ENCODE measurements at places on chromosomes 13 and 19.

GRCh38 chr13:38528986-38529385 lies 157.9 kb upstream of the FREM2 start:
- no peak for DNase-seq

GRCh38 chr13:114219392-114219791 lies 15.3 kb upstream of the CDC16 start:
- DNase-seq = no peak

DNA sequence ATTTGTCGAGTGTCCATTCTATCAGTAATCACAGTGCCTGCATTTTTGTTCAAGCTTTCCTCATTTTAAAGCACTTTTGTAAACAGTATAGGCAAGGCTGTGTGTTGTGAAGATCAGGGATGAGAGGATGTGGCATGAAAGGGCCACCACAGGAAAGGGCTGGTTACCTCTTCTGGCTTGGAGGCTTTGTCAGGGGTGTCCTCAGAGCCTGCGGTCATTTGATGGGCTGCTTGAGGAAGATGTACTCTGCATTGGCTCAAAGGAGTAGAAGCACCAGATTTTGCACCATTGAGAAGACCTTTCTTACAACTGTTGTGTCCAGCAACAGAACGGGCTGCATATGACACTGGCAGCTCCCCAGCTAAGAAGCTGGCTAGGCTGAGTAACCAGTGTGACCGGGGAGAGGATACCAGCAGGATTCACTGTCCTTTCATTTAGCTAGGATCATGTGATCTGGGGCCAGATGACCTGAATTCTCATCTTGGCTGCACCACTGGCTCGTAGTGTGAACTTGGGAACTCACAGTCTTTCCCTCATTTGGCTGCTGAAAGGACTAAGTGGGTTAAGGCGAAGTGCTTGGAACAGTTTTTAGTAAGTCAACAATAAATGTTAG lies 380.2 kb downstream of the FGF9 start:
- DNase-seq = no peak

GRCh38 chr13:77351315-77351714 lies 24.4 kb upstream of the MYCBP2 start:
- DNase-seq = no peak

DNA sequence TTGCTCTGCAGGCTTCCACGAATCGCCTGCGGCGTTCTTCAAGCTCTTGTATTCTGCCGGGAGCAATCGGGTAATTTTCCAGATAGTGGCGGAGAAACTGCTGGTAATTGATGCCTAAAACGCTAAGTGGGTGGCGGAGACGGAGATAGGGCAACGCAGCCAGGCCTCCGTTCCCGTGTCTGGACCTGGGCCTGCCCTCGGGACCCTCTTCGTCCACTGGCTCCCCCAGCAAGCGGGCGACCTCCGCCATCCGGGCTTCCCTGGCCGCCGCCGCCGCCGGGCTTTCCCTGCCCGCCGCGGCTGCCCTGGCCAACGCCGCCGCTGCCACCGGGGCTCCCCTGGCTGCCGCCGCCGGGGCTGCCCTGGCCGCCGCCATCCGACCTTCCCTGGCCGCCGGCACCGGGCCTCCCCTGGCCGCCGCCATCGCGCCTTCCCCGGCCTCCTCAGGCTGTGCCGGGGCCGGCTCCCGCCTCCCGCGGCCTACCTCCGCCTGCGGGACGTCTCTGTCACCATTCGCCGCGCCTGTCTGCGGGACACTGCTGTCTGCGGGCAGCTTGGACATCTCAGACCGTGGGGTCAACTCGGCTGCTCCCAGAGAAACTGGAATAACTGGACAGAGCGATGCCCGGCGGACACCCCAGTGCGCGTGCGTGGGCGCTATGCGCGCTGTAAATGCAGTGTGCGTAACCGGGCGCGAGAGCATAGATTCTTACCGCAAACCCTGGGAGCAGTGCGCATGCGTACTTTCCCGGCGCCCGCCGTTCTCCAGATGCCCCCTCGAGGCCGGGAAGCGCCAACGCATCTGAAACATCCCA lies at the start of gene EID2:
TSS of gene EID2 (minus strand) at position 644 of the 815 bp plus-strand sequence. CDS start at position 562, 82 bp downstream.
- DNase-seq = peak; percentile 91

- no peak for DNase-seq
Measured at GRCh38 chr13:98954313-98954712, 23.6 kb downstream of the DOCK9 start.

GRCh38 chr19:33052352-33052972 lies 12.2 kb downstream of the RHPN2 start:
- DNase-seq = no peak
